ENCODE measurements at places on chromosomes 6 and 20. TPM values are rescaled to one million over a fixed set of nuclear protein-coding genes. Genes with fewer than 3 reads are reported as not detected.

DNA sequence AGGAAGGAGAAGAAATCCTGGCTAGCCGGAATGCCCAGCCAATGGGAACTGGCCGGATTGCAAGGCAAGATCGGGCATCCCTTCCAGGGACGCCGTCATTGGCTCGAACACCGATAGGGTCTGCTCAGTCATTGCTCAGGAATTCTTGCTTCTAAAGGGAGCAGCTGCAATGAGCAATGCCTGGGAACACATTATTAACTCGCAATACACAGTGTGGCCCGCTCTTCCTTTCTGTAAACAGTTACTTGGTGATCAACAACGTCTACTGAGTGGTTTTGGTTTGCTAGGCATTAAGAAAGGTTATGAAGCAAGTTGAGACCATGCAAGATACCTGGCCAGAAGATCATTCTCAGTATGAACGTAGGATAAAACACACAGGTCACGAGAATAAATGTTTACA, 165.4 kb upstream of the CITED2 start:
- no peaks in the 10 kb centered on the region for H3K36me3 ChIP-seq
- peak overlapping the region; percentile 46 for H3K27ac ChIP-seq
- DNase-seq, result no peak
- H3K27me3 ChIP-seq, result no peaks in the 10 kb centered on the region

- no peaks in the 10 kb centered on the region for H3K36me3 ChIP-seq
- peaks cover 63% of the 10 kb centered on the region for H3K4me1 ChIP-seq
- peak; percentile 94 for DNase-seq
- peak overlapping the region; percentile 60 for H3K27ac ChIP-seq
These were observed 70.6 kb downstream of the SGK1 start for GRCh38 chr6:134247231-134247833.

DNA sequence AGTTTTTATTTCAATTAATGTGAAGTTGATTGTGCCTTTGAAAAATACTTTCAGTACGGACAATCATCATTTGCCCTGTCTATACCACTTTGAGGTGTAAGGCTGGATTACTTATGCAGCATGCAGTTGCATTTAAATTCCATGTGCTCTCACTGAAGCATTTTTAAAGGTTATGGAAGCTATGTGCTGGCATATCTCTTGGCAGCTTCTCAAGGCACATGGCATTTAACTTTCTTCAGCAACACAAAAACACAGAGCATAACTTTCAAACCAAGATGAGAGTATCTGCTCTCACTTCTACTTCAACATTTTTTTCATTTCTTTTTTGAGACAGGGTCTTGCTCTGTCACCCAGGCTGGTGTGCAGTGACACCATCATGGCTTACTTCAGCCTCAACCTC, 360.6 kb upstream of the RUNX2 start:
- no peaks in the 10 kb centered on the region for H3K27me3 ChIP-seq
- no peak overlapping the region for H3K27ac ChIP-seq
- DNase-seq, result no peak
- H3K4me3 ChIP-seq, result no peak overlapping the region
- peaks cover 4% of the 10 kb centered on the region for H3K4me1 ChIP-seq

- H3K27ac ChIP-seq, result no peak overlapping the region
- DNase-seq, result no peak
- no peak overlapping the region for H3K4me3 ChIP-seq
- H3K36me3 ChIP-seq, result no peaks in the 10 kb centered on the region
- H3K27me3 ChIP-seq, result no peaks in the 10 kb centered on the region
These were observed 214.7 kb upstream of the PROKR2 start for GRCh38 chr20:5531318-5532081.

DNA sequence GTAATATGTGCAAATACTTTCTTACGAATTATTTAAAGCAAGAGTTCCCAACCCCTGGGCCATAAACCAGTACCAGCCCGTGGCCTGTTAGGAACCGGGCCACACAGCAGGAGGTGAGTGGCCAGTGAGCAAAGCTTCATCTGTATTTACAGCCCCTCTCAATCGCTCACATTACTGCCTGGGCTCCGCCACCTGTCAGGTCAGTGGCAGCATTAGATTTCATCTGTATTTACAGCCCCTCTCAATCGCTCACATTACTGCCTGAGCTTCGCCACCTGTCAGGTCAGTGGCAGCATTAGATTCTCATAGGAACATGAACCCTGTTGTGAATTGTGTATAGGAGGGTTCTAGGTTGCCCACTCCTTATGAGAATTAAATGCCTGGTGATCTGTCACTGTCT, 142.0 kb downstream of the RNASET2 start:
- DNase-seq, result no peak
- H3K36me3 ChIP-seq, result no peaks in the 10 kb centered on the region
- no peaks in the 10 kb centered on the region for H3K27me3 ChIP-seq

DYNLT2 gene
- polyA plus RNA-seq, result 0.56 TPM

Data from CD4-positive, alpha-beta memory T cell (primary cell).